T-helper 2 cell (primary cell): ENCODE measurements at places on chromosomes 12 and 14.

GRCh38 chr12:119659289-119659897 is 8.5 kb upstream of the PRKAB1 start:
- DNase-seq: no peak

GRCh38 chr12:106030210-106031071 is 108.3 kb downstream of the NUAK1 start:
- DNase-seq: peak; percentile 47

GRCh38 chr14:80575763-80576162 is 364.5 kb upstream of the DIO2 start:
- no peak for DNase-seq

DNA sequence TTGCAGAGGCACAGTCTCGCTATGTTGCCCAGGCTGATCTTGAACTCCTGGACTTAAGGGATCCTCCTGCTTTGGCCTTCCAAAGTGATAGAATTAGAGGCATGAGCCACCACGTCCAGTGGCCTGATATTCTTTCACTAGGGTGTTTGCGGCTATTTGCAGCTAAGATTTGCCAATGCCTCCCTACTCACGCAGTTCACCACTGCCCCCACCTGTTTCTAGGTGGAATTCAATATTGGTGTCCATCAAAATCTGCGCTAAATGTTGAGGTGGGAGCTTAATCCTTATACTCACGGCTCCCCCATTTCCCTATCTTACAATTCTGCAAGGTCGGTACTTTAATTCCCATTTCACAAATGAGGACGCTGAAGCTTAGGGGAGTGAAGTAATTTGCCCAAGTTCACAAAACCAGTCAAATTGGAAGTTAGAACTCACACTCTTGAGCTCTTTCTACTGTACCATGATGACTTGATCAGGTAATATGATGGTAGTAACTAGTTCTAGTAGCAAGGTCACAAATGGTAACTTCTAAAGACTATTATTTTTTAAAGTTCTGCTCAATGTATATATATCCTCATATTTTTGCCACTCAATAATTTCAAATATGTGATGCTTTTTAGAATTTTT is 22.1 kb upstream of the LRRC9 start:
- no peak for DNase-seq

DNA sequence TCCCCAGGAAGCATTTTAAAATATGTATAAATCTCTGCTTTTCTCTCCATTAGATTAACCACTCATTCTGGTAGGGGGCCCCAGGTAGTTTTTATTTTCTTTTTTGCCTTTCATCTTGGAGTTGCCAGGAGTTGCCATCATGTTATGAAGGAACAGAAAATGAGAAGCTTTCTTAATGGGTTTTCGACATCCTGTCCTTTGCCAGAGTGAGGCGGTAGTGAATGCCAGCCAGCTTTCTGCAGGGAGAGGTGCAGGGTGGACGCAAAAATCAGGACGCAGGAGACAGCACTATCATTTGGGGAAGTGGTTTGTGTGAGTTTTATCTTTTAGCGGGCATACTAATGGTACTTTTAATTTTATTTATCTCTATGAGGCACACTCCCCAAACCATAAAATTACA is 1.7 kb downstream of the RASSF8 start:
- DNase-seq: no peak

- no peak for DNase-seq
These were observed 290.7 kb upstream of the TMPO start for GRCh38 chr12:98224584-98225221.

GRCh38 chr12:645563-646071 is 17.6 kb downstream of the NINJ2 start:
- no peak for DNase-seq

DNA sequence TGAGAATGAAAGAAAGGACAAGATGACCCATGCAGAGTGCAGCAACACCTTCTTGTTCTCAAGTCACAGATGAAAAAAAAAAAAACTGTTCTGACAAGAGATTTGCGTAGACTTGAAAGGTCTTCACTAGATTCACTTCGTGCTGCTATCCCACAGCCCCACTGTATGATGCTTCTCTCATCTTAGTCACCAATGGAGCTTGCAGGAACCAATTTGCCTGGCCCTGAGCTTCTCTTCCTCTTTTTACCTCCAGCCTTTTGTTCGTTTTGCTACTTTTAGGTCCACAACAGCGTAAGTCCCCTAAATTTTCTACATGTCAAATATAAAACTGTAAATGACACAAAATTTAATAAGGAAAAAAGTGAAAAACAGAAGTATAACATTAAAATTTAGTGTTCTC is 107.9 kb upstream of the NAP1L1 start:
- DNase-seq: no peak

DNA sequence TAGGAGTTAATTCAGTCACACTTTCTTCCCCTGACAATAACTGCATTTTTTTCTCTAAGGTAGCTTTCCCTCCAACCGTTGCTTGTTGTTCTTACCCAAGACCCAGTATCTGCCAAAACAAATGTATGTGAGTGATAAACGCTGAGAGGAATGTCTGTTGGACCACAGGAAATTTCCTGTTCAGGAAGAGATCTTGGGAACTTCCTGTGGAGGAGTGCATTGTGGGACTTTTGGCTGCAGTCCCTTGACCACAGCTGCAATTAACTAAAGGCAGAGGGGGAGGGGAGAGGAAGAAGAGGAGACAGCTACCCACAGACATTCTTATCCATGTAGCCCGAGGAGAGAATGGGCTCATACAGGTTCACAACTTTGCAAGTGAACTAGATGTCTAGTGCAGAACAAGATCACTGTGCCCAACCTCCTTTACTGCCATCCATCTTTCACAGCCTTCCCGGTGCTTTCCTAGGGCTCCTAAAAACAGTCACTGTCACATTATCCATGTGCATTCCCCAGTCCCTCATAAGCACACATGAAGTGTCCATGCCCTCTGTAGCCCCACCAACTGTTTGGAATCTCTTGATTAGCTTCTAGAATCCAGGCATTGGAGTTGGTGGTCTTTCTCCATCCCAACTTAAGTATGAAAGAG is 149.5 kb downstream of the ETV6 start:
- DNase-seq: no peak

DNA sequence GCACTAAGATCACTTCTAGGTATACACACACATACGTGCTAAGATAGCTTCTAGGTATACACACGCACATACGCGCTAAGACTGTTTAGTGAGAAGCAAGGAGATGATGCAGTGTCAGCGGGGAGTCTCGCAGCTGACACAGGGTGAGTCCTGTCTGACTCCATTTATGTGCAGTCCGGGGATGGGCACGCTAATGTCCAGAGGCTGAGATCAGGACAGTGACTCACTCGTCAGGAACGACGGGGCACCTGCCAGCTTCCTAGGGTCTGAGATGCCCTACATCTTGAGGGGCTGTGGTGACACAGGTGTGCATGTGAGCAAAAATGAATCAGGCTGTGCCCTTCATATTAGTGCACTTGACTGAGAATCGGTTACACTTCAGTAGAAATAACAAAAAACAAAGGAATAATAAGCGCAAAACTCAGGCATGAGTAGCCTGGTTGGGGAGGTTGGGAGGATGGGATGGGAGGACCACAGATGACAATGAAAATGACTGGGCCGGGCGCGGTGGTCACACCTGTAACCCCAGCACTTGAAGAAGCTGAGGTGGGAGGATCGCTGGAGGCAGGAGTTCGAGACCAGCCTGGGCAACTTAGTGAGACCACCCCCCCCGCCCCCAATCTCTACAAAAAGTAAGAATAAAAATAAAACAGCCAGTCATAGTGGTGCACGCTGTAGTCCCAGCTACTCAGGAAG is 29.1 kb upstream of the ULK1 start:
- no peak for DNase-seq

DNA sequence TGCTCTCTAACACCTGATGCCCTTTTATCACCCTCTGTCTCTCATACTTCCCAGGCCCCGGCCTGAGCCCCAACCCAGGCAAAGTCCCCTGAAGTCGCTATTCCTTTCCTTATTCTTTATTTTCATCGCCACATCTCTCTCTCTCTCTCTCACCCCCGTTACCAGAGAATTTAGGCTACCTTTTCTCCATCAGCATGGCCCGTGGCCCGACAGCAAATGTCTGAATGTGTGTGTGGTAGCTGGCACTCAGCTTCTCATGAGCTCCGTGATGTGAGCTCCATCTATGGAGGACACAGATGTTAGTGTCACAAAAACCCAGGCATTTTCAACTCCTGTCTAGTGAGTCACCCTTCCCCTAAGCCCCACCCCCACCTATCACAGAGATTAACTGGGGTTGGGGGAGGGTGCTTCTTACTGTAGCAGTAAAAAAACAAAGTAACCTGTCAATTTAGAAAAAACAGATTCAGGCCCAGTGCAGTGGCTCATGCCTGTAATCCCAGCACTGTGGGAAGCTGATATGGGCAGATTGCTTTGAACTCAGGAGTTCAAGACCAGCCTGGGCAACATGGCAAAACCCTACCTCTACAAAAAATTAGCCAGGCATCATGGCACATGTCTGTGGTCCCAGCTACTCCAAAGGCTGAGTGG is 53.8 kb downstream of the VCPKMT start:
- peak; percentile 61 for DNase-seq

DNA sequence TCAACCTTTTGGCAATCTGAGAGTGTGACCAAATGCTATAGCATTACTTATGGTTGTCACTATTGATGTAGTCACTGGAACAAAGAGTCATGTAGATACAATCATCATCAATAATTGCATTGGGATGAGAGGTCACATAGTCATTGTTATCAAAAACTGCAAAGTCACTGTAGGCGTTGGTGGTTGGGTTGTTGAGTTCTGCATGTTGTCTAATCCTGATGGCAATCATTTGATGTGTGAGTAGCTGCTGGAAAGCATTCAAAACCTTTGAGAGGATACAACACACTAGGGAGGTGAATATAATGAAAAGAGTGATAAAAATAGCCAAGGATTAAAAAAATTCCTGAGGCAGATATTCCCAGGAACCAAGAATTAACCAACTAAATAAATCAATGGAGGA is 214.7 kb upstream of the SYT10 start:
- DNase-seq: no peak

DNA sequence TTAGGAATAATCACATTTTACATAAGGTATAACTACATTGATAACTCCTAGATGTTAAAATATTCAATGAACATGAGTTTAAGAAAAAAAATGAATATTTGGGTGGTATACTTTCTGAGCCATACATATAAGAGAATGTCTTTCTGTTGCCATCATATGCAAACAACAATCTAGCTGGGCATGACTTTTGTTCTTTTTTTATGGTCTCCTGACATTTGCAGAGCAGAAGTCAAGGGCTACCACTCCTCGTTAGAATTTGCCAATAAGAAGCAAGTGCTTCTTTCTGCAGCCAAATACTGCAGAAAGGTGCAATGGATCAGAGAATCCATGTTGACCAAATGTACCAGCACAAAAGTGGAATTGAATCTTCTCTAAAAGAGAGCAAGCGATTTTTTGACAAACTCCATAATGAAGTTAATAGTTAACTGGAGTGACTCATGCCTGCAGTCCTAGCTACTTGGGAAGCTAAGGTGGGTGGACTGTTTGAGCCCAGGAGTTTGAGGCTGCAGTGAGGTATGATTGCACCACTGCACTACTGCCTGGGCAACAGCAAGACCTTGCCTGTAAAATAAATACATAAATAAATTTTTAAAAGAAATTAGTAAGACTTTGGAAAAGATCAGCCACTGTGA is 25.5 kb upstream of the CCDC91 start:
- no peak for DNase-seq

GRCh38 chr12:6952863-6953441 is 1.8 kb downstream of the PTPN6 start:
- no peak for DNase-seq

GRCh38 chr12:99253068-99253467 is 394.5 kb upstream of the GARIN6 start:
- no peak for DNase-seq

GRCh38 chr14:93879362-93879983 is 47.7 kb upstream of the FAM181A start:
- DNase-seq: no peak

DNA sequence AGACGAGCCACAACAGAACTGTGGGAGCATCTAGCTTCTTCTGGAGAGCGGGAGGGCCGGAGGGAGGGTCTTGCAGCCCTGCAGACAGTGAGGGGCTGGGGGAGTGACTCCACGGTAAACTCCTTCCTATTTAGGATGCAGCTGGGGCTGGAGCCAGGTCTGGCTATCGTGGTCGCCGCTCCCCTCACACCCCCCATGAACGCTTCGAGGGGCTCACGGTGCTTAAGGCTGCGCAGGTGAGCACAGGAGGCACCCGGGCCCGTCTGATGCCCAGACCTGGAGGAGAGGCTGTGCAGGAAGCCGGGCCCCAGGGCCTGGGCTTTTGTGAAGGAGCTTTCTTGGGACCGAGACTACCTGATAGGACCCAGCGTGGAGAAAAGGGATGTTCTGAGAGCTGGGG is 3.9 kb upstream of the GNB3 start:
- DNase-seq: no peak

DNA sequence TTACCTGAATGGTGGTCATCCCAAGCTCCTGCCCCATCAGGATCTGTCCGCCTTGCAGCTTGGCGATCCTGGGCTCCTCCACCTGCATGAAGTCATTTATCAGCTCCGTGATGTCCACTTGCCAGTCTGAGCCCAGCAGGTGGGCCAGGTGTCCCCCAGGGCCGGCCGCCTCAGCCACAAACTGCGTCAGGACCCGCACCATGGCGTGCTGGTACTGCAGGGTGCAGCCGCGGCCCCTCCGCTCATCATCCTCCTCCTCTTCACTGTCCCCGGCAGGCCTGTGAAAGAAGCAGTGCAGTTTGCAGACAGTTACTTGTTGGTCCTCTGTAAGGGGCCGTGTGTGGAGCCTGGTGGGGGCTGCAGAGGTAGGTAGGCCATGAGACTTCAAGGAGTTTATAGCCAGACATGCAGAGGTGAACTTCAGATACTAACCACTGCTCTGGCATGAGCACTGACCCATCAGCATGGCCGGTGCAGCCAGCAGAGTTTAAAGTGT is 228.5 kb downstream of the GLT1D1 start:
- no peak for DNase-seq

DNA sequence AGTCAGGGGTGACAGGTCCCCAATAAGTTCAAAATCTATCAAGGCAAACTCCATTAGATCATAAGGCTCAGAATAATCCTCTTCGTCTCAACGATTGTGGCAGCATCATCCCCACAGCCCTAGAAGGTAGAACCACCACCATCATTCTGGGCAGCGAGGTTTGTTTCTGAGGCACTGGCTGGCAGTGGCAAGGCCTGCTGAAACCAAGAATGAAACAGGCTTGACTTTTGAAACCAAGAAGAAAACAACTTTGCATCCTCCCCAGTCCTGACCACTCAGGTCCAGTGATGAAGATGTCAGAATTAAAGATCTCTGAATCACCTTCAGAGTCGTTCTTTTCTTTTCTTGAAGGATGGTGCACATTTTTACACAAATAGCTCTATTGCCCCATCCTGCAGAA is 152.6 kb upstream of the SYT1 start:
- DNase-seq: no peak
